ENCODE measurements at places on chromosomes 3 and 15.

DNA sequence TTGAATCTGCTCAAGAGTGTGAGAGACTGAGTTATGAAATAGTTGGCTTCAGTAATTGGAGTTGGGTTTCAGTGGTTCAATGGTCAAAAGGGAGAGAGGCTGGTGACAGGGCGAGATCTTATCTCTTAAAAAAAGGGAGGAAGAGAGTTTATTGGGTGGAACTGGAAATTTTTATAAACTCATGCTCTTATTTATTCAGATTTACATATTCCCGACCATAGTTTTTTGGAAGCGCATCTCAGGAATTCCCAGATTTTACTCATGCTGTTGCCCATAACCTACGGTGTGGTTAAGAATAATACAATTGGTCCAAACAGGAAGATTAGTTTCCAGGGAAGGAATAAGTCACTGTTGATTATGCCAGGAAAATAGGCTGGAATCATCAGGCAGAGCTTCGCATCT lies 41.4 kb downstream of the CD200 start:
- no peak for DNase-seq

GRCh38 chr15:36183201-36183600 lies 396.2 kb upstream of the CDIN1 start:
- no peak for DNase-seq

DNA sequence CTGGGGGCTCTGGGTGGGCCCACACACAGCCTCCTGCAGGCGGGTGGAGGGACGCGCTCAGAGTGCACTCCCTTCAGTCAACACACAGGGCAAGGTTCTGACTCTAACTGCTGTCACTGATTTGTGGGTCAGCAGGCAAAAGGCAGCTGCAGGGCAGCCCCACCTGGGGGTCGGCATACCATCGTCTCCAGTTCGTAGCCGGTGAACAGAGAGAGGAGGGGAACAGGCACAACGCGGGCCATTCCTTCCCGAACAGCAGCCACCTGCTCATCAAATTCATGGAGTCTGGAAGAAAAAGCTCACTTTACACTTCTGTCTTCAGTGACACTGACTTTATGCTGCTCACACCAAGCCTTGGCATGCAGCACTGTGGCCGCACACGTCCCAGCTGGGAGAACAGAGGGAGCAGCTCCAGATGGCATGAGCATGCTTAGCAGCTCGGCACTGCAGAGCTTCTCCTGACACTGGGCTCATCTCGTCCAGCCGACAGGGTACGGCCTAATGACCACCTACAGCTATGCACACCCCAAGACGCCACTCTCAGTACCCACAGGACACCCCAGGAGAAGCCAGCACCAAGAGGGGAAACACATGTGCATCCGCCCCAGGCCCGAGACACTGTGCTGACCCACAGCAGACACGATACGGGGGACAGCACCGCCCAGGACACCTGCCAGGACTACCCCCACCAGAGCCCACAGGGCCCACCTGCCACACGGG lies 14.4 kb upstream of the OCA2 start:
- DNase-seq = no peak

GRCh38 chr3:4983739-4984510 lies 4.7 kb downstream of the BHLHE40 start:
- peak; percentile 82 for DNase-seq

- DNase-seq = no peak
Observed at GRCh38 chr3:13507247-13507569, 27.1 kb downstream of the HDAC11 start.

DNA sequence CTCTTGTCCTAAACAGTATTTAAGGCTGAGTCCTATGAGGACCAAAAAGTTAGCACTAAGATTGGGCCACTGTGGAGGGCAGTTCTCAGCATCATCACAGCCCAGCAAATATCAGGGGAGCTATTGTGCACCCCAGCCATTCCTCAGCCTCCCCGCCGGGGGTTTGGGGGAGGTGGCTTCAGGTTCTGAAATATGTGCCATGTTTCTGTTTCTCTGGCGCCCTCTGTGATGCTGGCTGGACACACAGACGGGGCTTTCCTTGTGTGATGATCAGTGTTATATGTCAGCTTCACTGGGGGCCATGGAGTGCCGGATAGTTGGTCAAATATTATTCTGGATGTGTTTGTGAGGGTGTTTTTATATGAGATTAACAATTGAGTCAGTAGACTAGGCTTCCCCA lies 106.8 kb downstream of the GABRG3 start:
- no peak for DNase-seq

- DNase-seq = no peak
Observed at GRCh38 chr15:42060797-42061196, 33.6 kb downstream of the PLA2G4D start.

DNA sequence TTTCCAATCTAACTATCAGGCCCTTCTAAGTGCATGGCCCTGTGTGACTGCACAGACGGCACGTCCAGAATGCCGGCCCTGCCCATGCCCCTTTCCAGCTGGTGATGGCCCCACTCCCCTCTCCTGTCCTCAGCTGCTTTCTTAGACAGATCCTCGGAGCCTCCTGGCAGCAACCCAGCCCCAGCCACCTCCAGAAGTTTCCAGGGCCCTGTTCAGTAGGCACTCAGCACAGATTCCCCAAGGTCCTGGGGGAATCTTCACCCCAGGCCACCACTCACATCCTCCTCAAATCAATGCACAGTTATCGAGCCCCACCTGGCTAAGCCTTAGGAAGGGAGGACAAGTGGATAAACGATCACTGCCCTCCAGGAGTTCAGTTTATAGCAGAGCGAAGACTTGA lies 1.4 kb upstream of the CRABP1 start:
- DNase-seq = no peak

DNA sequence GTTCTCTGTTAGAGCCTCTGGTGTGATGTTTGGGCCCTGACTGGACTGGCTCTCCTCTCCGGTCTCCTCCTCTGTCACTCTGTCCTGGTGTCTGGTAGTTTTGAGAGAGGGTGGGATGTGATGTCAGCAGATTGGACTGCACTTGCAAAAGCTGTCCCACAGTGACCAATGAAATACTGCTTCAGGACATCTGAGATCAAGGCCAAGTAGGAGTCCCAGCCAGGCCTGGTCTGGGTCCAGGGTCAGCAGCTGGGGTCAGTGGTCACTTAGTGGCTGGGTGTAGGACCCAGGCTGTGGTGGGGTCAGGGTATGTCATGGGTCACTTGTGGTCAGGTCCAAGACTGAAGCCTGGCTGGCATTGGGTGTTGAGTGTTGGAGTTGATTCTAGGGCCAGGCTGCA lies 20.9 kb downstream of the ALDH1L1 start:
- DNase-seq = no peak

DNA sequence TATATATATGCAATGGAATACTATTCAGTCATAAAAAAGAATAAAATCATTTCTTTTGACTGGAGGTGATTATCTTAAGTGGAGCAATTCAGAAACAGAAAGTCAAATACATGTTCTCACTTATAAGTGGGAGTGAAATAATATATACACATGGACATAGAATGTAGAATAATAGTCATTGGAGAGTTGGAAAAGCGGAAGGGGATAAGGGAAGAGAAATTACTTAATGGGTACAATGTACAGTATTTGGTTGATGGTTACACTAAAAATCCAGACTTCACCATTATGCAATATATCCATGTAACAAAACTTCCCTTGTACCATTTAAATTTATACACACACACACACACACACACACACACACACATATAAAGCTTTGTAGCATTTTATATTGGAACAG lies 84.3 kb downstream of the RAP2B start:
- no peak for DNase-seq

GRCh38 chr15:99566157-99566897 lies 543 bp downstream of the MEF2A start:
- peak; percentile 13 for DNase-seq

GRCh38 chr3:63791974-63792373 lies 27.1 kb upstream of the C3orf49 start:
- DNase-seq = no peak

GRCh38 chr3:153295901-153296300 lies 133.9 kb downstream of the RAP2B start:
- DNase-seq = no peak

GRCh38 chr3:152641198-152641597 lies 193.7 kb upstream of the P2RY1 start:
- DNase-seq = no peak

All from stimulated activated CD4-positive, alpha-beta T cell treated with anti-CD3 and anti-CD28 coated beads, Interleukin-1b, Interleukin-23, amount 100 ng/mL, for 48 hours (primary cell).